ENCODE measurements at places on chromosomes 12 and 14.

DNA sequence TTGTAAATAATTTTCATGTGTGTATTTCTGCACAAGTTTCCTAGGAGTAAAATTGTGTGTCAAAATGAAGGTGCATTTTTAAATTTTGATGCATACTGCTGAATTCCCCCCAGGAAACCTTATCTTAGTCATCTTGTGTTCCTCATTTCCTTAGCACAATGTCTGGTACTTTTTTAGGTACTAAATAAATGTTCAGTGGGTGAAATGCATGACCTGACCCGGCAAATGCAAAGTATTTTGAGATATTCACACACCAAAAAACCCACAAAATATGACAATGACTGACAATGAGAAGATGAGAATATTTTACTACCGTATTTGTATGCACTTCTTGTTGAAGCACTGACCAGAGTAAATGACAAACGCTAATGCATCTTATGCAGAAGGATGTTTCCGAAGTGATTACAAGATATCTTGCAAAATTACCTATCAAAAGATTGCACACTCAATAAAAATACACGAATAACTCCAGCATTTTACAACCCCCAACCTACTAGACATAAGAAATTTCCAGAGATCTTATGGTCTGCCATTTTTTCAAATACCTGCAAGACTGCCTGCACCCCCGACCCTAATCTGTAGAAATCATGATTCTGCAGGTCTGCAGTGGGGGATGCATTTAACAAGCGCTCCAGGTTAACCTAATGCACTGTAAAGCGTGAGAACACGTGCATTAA is 895 bp upstream of the PRKAB1 start:
- no peak for DNase-seq

- no peak for DNase-seq
These were observed 184.4 kb downstream of the ITPR2 start for GRCh38 chr12:26648584-26648983.

GRCh38 chr12:70617450-70617849 is 19.8 kb downstream of the PTPRB start:
- no peak for DNase-seq

GRCh38 chr14:33532553-33532952 is 418.3 kb downstream of the EGLN3 start:
- no peak for DNase-seq

DNA sequence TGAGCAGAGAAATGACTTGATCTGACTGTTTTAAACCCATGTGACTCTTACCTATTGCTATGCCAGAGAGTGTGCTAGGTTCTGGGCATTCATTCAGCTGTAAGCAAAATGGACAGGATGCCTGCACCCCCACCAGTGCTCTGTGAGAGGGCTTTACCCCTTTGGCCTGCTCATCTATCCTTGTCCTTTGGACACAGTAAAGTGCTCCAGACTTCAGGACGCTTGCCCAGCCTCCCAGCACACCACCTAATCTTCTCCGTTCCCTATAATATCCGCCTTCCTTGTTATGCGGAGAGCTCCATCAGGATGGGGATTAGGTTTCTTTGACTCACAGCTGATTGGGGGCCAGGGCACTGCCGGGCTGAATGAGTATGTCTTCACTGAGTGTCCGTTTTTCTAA is 4.4 kb upstream of the ZNF839 start:
- DNase-seq, result no peak

DNA sequence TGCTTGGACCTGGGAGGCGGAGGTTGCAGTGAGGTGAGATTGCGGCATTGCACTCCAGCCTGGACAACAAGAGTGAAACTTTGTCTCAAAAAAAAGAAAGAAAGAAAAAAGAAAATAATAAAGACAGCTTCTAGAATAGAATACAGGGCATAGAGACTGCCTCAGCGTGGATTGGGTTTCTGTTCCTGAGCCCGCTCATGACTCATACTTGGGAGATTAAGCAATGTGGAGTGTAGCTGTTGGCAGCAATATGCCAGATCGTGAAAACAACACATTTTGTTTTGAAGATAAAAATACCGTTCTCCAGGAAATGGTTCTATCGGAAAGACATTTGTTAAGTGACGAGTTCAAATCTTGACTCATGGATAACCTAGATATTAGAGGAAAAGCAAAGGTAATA is 67.2 kb downstream of the GLT1D1 start:
- DNase-seq, result peak; percentile 24

DNA sequence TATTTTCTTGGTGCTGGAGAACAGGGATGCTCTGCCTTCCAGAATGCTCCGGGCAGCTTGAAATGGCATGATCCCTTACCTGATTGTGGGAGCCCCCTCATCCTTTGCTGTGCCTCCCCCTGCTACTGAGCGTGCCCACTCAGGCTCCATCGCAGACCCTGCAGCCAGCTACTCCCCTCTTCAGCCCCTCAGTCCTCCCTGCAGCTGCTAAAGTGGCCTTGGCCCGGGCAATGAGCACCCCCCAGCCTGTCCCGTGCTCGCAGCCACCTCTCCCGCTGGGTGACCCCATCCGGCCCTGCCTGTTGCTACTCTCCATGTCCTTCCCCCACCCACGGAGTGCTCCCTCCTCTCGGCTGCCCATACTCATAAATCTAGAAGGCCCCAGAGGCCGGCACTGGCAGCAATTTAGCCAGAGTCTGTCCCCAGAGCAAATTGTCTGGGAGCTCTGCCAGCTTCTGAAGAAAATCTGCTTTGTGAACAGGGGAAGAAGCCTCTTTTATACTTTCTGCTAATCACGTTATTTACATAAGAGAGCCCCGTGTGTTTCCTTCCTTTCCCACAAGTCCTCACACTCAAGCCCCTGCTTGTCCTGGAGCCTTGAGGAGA is 143.7 kb upstream of the FRMD6 start:
- DNase-seq, result peak; percentile 14

DNA sequence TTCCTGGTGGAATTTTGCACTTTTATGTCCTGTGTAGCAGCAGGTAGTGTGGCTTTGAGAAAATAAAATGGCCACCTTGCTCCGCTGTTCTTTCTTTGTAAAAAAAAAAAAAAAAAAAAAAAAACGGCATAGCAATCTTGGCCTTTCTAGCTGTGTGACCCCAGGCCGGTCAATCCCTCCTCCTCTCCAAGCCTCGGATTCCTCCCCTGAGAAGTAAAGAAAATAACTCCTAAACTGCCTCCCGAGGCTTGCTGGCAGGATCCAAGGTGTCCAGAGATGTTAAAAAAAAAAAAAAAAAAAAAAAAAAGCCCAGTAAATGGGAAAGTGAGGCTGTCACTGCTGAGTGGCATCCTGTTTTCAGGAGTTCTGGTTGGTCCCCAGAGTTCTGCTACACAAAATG is 23.9 kb upstream of the MAP1LC3B2 start:
- DNase-seq, result no peak
